ENCODE measurements at places on chromosomes 16 and 17.

GRCh38 chr17:14225254-14225980 is 11.2 kb downstream of the CDRT15 start:
- no peaks in the 10 kb centered on the region for H3K27me3 ChIP-seq
- H3K4me3 ChIP-seq, result no peak overlapping the region
- no peak overlapping the region for H3K27ac ChIP-seq
- H3K4me1 ChIP-seq, result no peaks in the 10 kb centered on the region

- H3K27me3 ChIP-seq, result peaks cover 4% of the 10 kb centered on the region
- no peak overlapping the region for H3K4me3 ChIP-seq
- no peak overlapping the region for H3K27ac ChIP-seq
- H3K4me1 ChIP-seq, result no peaks in the 10 kb centered on the region
These were observed 19.9 kb upstream of the NAGS start for GRCh38 chr17:43984521-43984920.

- no peak for DNase-seq
- no peaks in the 10 kb centered on the region for H3K36me3 ChIP-seq
- H3K4me1 ChIP-seq, result no peaks in the 10 kb centered on the region
These were observed 23.0 kb downstream of the DNAH2 start for GRCh38 chr17:7740481-7741001.

DNA sequence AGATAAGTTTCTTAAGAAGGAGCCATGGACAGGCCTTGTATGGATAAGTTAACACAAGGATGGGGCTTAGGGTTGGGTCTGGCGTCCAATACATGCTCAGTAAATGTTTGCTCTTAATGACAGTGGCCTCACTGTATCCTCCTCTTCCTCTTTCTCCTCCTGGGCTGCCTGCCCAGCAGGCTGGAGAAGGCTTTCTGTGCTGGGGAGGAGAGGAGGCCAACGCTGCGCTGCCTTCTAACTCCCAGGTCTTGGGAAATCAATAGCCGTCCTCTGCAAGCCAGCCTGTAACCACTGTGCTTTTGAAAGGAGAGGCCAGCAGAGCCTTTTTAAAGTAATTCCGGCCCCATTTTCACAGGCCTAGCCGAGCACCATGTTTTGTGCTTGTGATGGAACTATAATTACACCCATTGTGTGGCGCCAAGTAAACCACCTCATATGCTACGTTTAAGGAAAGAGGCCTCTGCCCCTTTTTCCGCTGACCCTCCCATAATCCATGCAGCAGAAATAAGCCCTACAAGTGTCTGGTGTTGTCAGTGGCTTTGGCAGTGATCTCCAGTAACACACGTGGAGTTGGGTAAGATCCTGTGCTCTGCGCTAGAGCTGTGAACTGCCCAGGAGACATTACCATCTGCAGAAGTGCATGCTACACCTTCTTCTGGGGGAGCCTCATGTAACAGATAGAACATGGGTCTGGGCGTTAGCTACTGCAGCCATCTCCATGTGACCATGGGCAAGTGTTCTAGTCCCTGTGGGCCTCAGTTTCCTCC is 368.2 kb downstream of the SNX29 start:
- H3K27me3 ChIP-seq, result no peaks in the 10 kb centered on the region
- no peak overlapping the region for H3K4me3 ChIP-seq
- no peak overlapping the region for H3K27ac ChIP-seq

DNA sequence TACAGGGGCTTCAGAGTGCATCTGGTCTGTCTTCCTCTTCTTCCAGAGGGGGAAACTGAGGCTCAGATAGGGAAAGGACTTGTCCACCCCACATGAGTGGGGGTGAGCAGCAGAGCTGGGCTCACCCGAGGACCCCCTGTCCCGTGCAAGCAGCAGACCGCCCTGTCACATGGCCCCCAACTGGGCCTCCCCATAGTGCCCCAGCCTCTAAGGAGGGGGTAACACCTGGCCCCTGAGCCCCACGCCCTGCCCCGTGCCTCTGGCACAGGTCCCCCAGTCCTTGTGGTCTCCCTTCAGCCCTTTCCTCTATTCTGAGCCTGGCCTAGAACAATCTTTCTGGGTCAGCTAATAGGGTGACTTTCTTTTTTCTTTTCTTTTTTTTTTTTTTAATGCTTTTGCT is 6.5 kb upstream of the NECAB2 start:
- no peak for DNase-seq
- no peaks in the 10 kb centered on the region for H3K27me3 ChIP-seq
- H3K4me3 ChIP-seq, result no peak overlapping the region
- H3K36me3 ChIP-seq, result peaks cover 5% of the 10 kb centered on the region
- no peaks in the 10 kb centered on the region for H3K4me1 ChIP-seq

DNA sequence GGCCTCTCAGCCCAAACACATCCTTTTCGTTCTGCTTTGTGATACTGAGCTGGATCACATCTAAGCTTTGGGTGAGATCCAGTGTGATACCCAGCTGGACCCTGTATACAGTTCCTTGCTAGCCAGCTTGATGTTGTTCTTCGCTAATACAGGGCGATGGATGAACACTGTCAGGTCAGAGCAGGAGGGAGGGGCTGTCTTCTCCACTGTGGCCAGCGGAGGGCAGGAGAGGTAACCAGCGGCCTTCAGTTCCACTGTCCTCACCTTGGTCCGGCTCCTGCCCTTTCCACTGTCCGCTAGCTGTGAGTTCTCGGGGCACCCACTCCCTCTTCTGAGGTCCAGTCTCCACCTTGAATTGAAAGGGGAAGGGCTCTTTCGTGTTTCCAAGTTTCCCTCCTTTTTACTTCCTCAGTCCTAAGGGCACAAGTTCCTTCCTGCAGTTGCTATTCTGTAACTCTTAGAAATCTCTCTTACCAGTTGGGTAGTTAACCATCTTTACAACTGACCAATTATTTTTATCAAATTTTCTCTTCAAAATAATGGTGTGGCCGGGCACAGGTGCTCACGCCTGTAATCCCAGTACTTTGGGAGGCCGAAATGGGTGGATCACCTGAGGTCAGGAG is 3.0 kb upstream of the ZNF213 start:
- peaks cover 2% of the 10 kb centered on the region for H3K27me3 ChIP-seq
- H3K36me3 ChIP-seq, result peaks cover 2% of the 10 kb centered on the region
- H3K27ac ChIP-seq, result peak overlapping the region; percentile 69
- no peak overlapping the region for H3K4me3 ChIP-seq
- DNase-seq, result peak; percentile 33
- H3K4me1 ChIP-seq, result peaks cover 64% of the 10 kb centered on the region

DNA sequence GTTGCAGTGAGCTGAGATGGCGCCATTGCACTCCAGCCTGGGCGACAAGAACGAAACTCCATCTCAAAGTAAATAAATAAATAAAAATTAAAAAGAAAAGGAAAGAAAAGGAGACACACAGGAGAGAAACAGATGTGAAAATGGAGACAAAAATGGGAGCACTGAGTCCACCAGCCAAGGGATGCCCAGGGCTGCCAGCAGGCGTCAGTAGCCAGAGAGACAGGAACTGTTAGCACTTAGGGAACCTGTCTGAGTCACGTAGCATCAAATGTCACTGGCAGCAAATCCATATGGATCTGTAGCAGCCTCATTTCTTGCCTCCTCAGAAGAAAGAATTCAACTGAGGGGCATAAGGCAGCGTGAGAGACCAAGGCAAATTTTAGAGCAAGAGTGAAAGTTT is 79.7 kb downstream of the CYLD start:
- H3K4me3 ChIP-seq, result no peak overlapping the region
- no peak for DNase-seq
- no peaks in the 10 kb centered on the region for H3K36me3 ChIP-seq

GRCh38 chr16:85046931-85047866 is 19.6 kb downstream of the KIAA0513 start:
- no peaks in the 10 kb centered on the region for H3K4me1 ChIP-seq
- H3K4me3 ChIP-seq, result no peak overlapping the region
- H3K36me3 ChIP-seq, result peaks cover 26% of the 10 kb centered on the region
- H3K27me3 ChIP-seq, result peaks cover 4% of the 10 kb centered on the region
- no peak for DNase-seq
